Muscle of arm (tissue), 14 donors: ENCODE measurements at places on chromosomes 5 and 9. TPM values are rescaled to one million over a fixed set of nuclear protein-coding genes. Genes with fewer than 3 reads are reported as not detected.

GPR150 gene
- 0.24 TPM for polyA plus RNA-seq

FAM53C gene
- 36.2 TPM for polyA plus RNA-seq

- no peak for DNase-seq
Measured at GRCh38 chr5:180156141-180156540, 52.9 kb downstream of the RASGEF1C start.

DNA sequence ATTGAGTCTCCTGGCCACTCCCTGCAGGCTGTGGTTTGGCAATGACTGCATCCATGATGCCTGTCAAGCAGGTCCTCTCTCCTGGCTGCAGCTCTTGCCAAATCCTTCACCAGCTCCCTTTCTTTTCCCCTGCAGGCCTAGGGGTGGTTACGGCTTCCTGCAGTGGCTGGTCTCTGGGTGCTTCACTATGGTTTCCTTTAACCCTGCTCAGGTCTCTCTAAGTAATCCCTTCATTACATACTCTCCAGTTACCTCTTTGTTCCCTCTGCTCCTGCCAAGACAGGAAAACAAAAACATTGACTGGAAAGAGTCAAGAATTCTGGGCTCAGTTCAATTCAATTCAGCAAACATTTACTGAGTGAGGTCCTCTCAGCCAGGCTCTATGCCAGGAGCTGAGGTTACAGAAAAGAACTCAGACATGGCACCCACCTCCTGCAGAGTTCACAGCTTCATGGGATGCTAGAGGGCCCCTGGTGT is 19.8 kb upstream of the PTPN3 start:
- DNase-seq = no peak

DNA sequence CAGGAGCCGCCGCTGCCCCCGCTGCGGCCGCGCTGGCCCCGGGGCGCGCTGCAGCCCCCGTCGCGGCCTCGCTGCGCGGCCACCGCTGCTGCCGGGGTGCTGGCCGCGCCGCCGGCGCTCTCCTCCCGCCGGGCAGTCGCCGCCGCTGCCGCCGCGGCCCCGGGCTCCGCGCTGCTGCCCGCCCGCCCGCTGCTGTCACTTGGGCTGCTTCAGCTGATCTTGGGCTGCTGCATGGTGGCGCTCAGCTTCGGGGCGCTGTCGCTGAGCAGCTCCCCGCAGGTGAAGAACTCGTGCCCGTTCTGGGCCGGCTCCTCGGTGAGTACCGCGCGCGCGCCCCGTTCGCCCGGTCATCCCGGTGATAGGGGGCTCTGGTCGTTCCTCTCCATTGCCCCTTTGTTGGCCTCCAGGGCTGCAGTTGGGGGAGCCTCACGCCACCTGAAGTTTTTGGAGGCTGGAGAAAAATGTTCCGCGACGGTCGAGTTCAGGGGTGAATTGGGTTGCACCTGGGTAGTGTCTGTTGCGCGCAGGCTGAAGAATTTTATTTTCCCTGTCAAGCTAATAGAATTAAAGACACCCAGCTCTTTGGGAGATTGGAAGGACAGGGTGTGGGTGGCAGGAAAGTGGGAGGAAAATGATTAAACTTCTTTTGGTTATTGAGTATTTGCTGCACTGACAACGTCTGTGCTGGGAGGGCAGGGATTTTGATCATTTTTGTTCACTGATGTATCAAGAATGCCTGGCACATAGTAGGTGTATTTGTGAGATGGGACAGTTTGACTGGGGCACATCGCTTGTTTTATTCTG is 596 bp downstream of the ENTREP1 start:
- no peak for DNase-seq

GRCh38 chr5:108617467-108618435 is 129.9 kb upstream of the FER start:
- no peak for DNase-seq

DNA sequence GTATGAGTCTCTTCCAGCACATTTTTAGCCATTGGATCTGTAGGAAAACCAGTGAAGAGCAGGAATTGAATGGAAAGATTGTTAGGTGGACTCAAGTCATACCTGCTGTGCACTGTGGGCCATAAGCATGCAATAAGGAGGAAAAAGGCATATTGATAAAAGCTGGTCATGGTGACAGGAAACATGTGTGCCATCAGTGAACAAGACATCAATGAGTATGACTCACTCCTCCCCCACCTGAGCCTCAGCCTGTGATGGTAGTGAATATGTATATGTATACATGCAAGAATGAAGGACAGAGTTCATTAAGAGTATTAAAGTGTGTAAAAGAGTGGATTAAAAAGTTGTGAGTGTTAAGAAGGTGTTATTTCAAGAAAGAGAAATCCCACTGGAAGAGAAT is 164.5 kb downstream of the TMEM38B start:
- DNase-seq = no peak

- DNase-seq = no peak
Measured at GRCh38 chr5:150301170-150301505, 1.6 kb downstream of the ARSI start.

DNA sequence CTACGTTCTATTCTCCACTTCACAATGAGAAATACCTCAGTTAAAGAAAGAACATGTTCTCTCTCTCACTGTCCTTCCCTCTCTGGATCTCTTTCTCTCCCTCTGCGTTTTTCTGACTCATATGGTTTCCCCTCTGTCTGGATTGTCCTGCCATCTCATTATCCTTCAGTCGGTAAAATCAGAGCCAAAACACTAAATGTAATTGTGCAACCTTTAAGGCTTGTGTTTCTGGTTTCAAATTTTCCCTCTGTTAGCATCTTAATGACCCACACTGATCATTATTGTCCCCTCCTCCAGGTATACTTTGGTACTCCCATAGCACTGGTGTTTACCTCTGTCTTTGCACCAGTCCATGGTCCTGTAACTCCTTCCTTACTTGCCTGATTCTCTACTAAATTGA is 509.4 kb upstream of the C9orf72 start:
- no peak for DNase-seq

- no peak for DNase-seq
Measured at GRCh38 chr9:28600226-28600625, 1026.9 kb upstream of the C9orf72 start.
